NCI-H774 (cell line): ENCODE measurements at places on chromosomes 16 and 17.

DNA sequence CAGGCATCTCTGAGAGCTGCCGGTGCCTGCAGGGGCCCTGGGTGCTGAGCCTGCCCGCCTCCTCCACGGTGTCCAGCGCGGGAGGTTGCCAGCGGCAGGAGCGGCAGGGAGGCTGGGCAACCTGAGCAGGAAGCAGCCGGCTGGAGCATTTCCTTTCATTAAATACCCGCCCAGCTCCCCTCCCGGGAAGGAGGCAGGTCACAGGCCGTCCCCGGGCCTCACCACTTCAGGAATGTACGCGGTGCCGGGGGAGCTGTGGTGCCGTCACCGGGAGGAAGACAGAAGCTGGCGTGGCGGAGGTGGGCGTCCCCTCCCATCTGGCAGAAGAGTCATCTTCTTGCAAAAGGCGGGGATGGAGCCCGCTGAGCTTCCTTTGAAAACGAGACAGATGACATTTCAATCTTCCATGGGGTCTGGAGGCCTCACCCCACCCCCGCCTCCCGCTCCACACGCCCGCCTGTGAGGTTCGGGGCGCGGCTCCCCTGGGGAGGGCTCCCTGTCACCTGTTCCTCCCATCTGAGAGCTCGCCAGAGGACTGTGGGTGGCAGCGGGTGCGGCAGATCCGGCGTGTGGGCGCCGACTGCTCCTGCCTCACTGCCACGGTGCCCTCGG, 16.0 kb downstream of the SOX8 start:
- DNase-seq, result no peak

DNA sequence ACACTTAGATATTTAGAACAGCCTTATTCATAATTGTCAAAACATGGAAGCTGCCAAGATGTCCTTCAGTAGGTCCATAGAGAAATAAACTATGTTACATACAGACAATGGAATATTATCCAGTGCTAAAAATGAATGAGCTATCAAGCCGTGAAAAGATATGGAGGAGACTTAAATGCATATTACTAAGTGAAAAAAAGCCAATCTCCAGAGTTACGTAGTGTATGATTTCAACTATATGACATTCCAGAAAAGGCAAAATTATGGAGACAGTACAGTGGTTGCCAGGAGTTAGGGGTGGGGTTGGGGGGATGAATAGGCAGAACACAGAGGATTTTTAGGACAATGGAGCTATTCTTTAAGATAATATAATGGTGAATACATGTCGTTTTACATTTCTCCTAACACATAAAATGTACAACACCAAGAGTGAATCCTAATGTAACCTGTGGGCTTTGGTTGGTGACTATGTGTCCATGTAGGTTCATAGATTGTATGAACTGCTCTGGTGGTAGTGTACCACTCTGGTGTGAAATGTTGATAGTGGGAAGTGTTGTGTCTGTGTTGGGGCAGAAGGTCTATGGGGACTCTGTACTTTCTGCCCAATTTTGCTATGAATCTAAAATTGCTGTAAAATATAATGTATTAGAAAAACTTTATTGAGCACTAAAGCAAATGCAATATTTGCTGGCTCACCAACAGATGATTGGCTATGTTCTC, 122.6 kb downstream of the USP22 start:
- DNase-seq, result no peak

- no peak for DNase-seq
These were observed 5.4 kb downstream of the DYNLL2 start for GRCh38 chr17:58088624-58089023.

GRCh38 chr16:67137605-67138004, 13.2 kb downstream of the B3GNT9 start:
- DNase-seq, result no peak

DNA sequence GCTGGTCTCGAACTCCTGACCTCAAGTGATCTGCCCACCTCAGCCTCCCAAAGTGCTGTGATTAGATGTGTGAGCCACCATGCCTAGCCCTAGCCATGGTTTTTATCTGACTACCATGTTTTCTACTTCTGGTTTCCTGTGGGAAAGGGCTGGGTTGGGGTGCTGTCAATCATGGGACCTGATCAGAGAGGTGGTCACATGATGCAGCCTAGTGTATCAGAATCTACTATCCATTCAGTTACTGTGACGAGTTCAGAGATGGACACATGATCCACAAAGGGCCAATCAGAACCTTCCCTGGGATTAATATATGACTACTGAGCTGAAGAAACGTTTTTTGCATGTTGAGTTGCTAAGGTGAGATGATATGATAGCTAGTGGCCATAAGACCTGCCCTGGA, 59.1 kb downstream of the ABCC6 start:
- no peak for DNase-seq

GRCh38 chr17:1907909-1908698, 78.3 kb downstream of the RPA1 start:
- DNase-seq, result no peak

DNA sequence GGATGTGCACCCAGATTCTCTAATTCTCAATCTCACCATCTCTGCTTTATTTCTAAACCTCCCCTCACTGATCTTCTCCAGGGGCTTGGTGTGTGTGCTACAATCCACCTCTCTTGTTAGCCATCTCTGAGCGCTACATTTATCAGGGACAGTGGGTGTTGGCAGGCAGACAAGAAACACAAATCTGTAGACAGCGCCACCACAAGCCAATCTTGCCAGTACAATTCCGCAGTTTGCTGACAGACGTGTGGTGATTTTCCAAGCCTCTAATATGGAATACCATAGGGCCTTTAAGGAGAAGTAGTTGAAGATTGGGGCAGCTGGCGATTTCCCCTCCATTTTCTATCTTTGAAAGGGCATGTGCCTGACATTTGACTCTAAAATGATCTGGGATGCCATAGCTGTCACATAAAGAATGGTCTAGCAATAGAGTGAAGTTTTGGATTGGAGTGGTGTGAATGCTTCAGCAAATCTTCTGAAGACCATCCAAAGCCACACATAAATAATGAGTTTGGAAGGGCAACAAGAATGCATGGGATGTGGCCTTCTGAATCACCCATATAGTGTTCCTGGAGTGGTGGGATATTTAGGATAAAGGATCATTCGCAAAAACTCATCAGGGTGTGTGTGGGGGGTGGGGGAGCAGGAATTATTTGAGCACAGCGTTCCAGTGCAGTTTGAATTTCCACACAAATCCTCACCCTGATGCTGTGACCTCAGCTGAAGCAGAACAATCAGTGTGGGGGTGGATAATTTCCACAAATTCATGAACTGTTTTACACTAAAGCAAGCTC, 12.0 kb upstream of the ANKFN1 start:
- DNase-seq, result no peak

- DNase-seq, result peak; percentile 16
These were observed 21.4 kb downstream of the RPS6KB1 start for GRCh38 chr17:59914274-59914854.

DNA sequence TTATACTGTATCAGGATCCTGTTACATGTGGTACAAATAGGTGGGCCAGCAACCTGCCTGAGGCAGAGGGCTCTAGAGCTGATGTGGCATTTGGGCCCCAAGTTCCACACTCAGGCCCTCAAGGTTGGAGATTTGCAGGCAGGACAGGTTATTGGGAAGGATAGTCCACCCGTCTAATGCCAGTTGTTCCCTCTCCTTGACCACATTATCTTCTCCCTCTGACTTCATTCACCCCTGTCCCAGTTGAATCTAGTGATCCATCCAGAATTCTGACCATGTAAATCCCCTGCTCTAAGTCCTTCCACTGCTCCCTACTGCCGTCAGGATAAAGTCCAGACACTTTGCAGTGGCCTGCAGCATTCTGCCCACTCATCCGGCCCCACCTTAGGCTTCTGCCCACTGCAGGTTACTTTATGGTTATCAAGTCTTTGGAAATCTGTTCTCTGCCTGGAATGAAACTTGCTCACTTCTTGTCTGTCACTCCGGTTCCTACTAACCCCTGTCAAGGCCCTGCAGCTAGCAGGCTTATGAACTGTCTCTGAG, 1.9 kb upstream of the NFATC3 start:
- DNase-seq, result no peak

GRCh38 chr16:745739-746138, 4.9 kb upstream of the CIAO3 start:
- no peak for DNase-seq

DNA sequence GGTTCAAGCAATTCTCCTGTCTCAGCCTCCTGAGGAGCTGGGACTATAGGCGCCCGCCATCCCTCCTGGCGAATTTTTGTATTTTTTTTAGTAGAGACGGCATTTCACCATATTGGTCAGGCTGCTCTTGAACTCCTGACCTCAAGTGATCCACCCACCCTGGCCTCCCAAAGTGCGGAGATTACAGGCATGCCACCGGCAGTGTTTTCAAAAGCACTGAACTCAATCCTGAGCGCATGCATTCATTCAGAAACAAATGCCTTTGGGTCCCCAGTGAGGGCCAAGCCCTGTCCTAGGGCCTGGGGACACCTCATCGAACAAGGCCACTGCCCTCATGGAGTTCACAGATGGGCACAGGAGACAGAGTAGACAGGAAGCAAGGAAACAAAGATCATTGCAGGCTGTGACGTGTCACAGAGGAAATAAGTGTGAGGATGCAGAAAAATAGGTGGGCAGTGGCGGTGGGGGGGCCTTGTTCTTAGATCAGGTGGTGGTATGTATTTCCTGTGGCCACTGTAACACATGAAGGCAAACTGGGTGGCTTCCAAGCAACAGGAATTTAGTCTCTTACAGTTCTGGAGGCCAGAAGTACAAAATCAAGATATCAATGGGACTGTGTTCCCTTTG, 12.5 kb downstream of the TMEM114 start:
- DNase-seq, result no peak

DNA sequence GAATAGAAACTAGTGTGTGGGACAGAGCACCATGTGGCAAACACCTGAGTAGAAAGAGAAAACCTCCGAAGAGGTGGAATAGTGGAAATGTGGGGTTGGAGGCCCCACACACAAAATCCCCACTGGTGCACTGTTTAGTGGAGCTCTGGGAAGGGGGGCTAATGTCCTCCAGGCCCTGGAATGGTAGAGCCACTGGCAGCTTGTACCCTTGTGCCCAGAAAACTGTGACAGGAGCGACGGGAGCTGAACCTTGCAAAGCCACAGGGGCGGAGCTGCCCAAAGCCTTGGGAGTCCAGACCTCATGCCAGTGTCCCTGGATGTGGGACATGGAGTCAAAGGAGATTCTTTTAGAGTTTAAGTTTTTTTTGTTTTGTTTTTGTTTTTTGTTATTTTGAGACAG, 50.6 kb downstream of the RNF112 start:
- DNase-seq, result no peak

DNA sequence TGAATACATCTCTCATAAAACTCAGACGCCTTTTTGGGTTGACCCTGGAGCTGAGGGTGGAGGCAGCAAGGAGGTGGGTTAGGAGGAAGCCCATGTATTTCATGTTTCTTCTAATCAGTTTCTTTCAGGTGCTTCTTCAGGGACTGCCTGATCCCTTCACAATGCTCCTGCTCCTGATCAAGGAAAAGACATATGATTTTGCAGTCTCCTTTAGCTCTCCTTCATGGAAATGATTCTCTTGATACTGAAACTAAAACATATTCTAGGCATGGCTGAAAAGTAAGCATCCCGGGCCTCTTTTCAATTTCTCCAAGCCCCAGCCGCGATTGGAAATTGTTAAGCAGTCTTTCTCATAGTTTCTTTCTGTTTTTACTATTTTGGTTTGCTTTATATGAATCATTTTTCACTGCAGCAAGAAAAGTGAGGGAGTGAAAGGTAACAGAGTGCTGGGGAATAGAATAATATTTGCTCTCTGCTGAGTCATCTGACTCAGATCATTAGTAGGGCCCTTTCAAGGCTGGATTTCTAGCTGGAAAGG, 730.7 kb downstream of the CDH11 start:
- DNase-seq, result no peak

DNA sequence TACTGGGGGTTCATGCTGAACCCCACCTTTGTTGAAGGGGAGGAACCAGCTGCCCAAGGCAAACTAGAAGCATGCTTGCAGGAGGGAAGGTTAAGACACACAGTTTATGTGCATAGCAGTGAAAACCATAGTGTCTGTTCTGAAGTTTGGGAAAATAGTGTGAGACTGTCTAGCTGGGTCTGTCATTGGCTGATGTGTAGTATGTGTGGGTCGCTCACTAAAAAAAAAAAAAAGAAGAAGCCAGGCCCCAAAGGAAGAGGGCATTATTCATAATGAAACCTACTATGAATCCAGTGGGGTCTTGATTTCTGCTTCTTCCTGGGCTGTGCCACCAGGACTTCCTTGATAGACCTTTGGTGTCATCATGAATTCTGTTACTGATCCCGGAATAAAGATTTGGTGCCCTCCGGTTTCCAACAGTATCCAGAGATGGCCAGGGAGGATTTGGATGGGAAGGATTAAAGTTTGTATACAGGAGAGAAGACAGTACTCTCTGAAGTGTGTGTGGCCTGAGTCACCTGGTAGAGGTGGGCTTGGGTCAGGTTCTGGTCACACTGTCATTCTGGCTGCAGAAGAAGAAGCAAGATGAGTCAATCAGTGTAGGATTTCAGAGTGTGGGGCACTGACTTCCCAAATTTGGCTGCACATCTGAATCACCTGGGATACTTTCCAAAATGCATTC, 220.3 kb downstream of the PRKCA start:
- DNase-seq, result no peak

GRCh38 chr16:19563377-19563776, 7.9 kb downstream of the VPS35L start:
- no peak for DNase-seq

DNA sequence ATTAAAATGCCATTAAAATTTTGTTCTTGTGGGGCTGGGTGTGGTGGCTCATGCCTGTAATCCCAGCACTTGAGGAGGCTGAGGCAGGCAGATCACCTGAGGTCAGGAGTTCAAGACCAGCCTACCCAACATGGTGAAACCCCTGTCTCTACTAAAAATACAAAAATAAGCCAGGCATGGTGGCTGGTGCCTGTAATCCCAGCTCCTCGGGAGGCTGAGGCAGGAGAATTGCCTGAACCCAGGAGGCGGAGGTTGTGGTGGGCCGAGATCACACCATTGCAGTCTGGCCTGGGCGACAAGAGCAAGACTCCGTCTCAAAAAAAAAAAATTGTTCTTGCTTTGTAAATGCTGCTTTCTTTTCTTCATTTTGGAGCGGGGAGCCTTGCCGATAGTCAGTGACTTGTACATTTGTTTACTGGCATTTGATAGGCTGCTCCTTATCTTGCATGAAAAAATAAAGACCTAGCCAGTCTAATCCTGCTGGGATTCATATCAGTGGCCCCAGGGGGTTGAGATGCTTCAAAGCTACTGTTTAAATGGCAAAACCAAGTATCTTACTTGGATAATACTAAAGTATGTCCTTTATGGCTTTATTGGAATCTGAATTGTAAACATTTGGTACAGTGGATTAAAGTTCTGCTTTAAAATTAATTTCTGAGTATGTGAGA, 3.3 kb upstream of the CLTC start:
- DNase-seq, result no peak

- peak; percentile 44 for DNase-seq
These were observed 21.6 kb upstream of the MED9 start for GRCh38 chr17:17455173-17455572.

- DNase-seq, result no peak
These were observed 1.3 kb upstream of the SLC46A1 start for GRCh38 chr17:28407130-28407973.
